ENCODE measurements at places on chromosomes 5 and 9.

- H3K4me3 ChIP-seq, result no peak overlapping the region
- no peak overlapping the region for H3K27ac ChIP-seq
- H3K36me3 ChIP-seq, result no peaks in the 10 kb centered on the region
- no peaks in the 10 kb centered on the region for H3K4me1 ChIP-seq
- no peaks in the 10 kb centered on the region for H3K27me3 ChIP-seq
Observed at GRCh38 chr5:38163636-38164237, 94.6 kb upstream of the EGFLAM start.

GRCh38 chr5:116454417-116454927 lies 120.2 kb downstream of the SEMA6A start:
- H3K27me3 ChIP-seq, result no peaks in the 10 kb centered on the region
- DNase-seq, result no peak
- no peaks in the 10 kb centered on the region for H3K36me3 ChIP-seq
- H3K4me3 ChIP-seq, result no peak overlapping the region

- H3K36me3 ChIP-seq, result no peaks in the 10 kb centered on the region
- no peak overlapping the region for H3K27ac ChIP-seq
- H3K4me1 ChIP-seq, result no peaks in the 10 kb centered on the region
- peaks cover 11% of the 10 kb centered on the region for H3K27me3 ChIP-seq
- DNase-seq, result no peak
Observed at GRCh38 chr9:33765411-33765810, 29.9 kb upstream of the PRSS3 start.

DNA sequence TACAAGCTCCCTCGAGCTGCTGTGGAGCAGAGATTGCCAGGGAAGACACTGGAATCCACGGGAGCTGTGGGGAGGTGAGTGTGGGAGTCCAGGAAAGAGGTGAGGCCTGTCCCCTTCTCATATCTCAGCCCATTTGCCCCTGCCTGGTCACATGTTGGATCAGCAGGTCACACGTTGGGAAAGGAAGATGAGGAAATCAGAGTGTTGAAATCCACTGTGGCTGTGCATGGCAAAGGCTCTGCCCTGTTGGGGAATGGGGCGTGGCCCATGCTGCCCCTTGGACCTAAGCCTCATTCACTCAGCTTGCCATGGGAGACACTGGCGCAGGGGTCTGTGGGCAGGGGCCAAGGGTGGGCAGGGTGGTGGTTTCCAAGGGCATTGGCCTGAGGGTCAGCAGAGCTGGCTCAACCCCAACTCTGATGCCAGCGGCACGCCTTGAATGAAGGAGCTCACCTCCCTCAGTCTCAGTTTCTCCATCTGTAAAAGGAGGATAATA lies 85.4 kb upstream of the CPEB4 start:
- no peaks in the 10 kb centered on the region for H3K4me1 ChIP-seq
- peaks cover 4% of the 10 kb centered on the region for H3K27me3 ChIP-seq
- no peak for DNase-seq
- H3K4me3 ChIP-seq, result no peak overlapping the region

GRCh38 chr5:620586-621180 lies 8.5 kb downstream of the CEP72 start:
- H3K4me3 ChIP-seq, result no peak overlapping the region
- H3K4me1 ChIP-seq, result peaks cover 6% of the 10 kb centered on the region
- H3K36me3 ChIP-seq, result peaks cover 38% of the 10 kb centered on the region
- peak; percentile 13 for DNase-seq
- H3K27me3 ChIP-seq, result no peaks in the 10 kb centered on the region

DNA sequence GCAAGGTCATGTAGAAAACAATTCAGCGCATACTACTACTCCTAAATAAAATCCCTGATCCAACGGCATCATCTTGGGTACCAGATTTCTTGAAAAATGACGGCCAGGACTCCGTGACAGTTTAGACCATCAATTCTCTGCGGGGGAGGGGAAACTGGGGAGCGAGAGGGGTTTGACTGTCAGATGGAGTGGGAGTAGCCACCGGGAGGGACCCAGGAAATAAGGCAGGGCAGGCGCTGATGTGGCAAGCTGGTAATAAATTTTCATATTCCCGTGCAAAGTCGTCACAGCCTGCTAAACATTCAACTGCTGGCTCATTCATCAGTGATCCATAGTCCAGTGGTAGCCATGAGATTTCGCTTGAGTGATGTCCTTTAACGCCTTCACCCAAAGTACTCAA lies 457 bp upstream of the CDH18 start:
- no peaks in the 10 kb centered on the region for H3K27me3 ChIP-seq
- no peak overlapping the region for H3K4me3 ChIP-seq
- H3K36me3 ChIP-seq, result no peaks in the 10 kb centered on the region
- DNase-seq, result no peak

- no peaks in the 10 kb centered on the region for H3K27me3 ChIP-seq
- H3K4me1 ChIP-seq, result no peaks in the 10 kb centered on the region
- no peaks in the 10 kb centered on the region for H3K36me3 ChIP-seq
- no peak overlapping the region for H3K27ac ChIP-seq
- H3K4me3 ChIP-seq, result no peak overlapping the region
Observed at GRCh38 chr5:158397278-158397677, 538.3 kb upstream of the CLINT1 start.

DNA sequence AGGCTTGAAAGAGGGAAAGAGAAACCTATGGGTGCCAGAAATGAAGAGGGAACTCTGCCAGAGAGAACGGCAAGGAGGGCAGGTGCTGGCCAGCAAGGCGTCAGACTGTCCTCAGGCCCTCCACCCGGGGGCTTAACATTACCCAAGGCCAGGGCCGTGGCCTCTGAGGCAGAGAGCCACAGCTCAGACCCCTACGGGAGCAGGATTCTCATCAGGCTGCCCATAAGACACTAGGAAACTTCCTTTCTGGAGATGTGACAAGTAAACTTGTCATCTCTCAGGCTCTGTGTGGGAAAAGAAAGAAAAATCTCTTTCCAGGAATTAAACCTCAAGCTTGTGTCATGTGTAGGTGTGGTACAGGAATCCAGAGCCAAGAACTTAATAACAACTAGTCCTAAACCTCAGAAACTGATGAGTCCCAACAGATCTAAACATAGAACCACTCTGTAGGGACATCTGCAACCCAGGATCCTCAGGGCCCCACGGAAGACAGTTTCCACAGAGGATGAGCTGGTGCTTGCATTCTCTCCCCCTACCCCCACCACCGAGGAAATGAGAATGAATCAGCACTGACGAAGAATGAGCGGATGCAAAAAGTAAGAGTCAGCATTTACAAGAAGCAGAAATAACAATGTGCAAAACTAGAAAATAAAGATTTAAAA lies 74.3 kb downstream of the DCP2 start:
- no peak overlapping the region for H3K4me3 ChIP-seq
- H3K27me3 ChIP-seq, result peaks cover 10% of the 10 kb centered on the region
- H3K27ac ChIP-seq, result peak overlapping the region; percentile 16

- no peak overlapping the region for H3K27ac ChIP-seq
- peaks cover 25% of the 10 kb centered on the region for H3K27me3 ChIP-seq
Observed at GRCh38 chr5:135606431-135606830, 27.6 kb upstream of the CXCL14 start.

DNA sequence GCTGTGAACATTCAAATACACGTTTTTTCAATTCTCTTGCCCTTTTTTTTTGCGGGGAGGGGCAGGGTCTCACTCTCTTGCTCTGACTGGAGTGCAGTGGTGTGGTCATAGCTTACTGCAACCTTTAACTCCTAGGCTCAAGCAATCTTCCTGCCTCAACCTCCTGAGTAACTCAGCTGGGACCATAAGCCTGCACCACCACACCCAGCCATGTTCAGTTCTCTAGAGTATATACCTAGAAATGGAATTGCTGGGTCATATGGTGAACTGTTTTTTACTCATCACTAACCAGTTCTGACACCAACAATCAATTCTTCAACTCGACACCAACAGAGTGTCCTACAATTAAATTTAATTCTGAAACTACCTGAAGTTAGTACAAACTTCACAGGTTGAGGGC lies 85.5 kb upstream of the ZNF169 start:
- peak overlapping the region; percentile 72 for H3K27ac ChIP-seq
- peaks cover 67% of the 10 kb centered on the region for H3K4me1 ChIP-seq
- no peak overlapping the region for H3K4me3 ChIP-seq
- no peaks in the 10 kb centered on the region for H3K27me3 ChIP-seq

DNA sequence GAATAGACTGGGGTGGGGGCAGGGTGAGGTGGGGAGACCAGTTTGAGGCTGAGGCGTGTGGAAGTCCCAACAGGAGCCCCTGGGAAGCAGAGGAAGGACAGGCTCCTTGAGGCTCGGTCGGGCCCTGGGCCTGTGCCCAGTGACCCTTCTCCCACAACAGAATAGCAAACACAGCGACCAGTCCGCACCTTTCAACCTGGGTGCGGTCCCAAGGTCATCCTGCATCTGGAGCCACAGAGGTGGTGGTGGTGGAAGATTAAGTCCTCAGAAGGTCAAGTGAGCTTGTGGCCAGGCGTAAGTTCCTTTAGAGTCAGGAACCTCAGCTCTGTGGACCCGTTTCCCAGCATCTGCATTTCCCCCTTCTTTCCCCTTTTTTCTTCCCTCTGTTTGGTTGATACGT lies 26.0 kb upstream of the ARAP3 start:
- no peak overlapping the region for H3K4me3 ChIP-seq
- DNase-seq, result no peak
- H3K27me3 ChIP-seq, result peaks cover 26% of the 10 kb centered on the region
- peaks cover 2% of the 10 kb centered on the region for H3K4me1 ChIP-seq
- no peak overlapping the region for H3K27ac ChIP-seq
- no peaks in the 10 kb centered on the region for H3K36me3 ChIP-seq

GRCh38 chr5:112012104-112012503 lies 255.1 kb upstream of the NREP start:
- H3K27ac ChIP-seq, result no peak overlapping the region
- H3K27me3 ChIP-seq, result no peaks in the 10 kb centered on the region
- no peak overlapping the region for H3K4me3 ChIP-seq
- DNase-seq, result no peak
- no peaks in the 10 kb centered on the region for H3K36me3 ChIP-seq
- H3K4me1 ChIP-seq, result no peaks in the 10 kb centered on the region

Data from activated naive CD4-positive, alpha-beta T cell treated with anti-CD3 and anti-CD28 coated beads, Interleukin-2, amount 10 ng/mL, durations not matched to agents 7 days and 5 days (primary cell).